HuH-7 (cell line): ENCODE measurements at places on chromosomes 12 and 14.
A peak's percentile ranks its signal among the peaks of the same experiment; 100 is the strongest.

GRCh38 chr12:67514502-67514901, 134.0 kb upstream of the DYRK2 start:
- DNase-seq: no peak

- no peak for DNase-seq
Measured at GRCh38 chr14:56742391-56742878, 67.8 kb downstream of the OTX2 start.

DNA sequence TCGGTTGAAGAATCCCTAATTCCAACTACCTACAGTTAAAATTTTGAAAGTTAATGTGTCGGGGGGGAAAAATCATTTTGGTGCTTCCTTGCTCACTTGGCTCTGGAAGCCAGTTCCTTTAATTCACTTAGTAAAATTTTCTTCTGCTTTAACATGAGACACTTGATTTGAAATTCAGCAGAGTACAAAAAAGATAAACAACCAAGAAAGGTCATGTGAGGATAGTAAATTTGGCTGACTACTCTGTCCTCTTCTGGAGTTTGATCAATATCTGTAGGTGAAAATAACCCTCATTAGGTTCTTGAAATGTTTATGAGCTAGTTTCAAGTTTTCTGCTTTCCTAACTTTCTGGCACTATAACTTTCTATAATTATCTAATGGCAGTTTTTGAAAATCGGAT, 43.4 kb downstream of the KCNJ8 start:
- DNase-seq: no peak

GRCh38 chr12:92332552-92332951, 186.9 kb upstream of the BTG1 start:
- DNase-seq: no peak

GRCh38 chr14:99043756-99044155, 228.2 kb downstream of the BCL11B start:
- DNase-seq: no peak

GRCh38 chr12:104864668-104865067, 93.4 kb downstream of the SLC41A2 start:
- no peak for DNase-seq

DNA sequence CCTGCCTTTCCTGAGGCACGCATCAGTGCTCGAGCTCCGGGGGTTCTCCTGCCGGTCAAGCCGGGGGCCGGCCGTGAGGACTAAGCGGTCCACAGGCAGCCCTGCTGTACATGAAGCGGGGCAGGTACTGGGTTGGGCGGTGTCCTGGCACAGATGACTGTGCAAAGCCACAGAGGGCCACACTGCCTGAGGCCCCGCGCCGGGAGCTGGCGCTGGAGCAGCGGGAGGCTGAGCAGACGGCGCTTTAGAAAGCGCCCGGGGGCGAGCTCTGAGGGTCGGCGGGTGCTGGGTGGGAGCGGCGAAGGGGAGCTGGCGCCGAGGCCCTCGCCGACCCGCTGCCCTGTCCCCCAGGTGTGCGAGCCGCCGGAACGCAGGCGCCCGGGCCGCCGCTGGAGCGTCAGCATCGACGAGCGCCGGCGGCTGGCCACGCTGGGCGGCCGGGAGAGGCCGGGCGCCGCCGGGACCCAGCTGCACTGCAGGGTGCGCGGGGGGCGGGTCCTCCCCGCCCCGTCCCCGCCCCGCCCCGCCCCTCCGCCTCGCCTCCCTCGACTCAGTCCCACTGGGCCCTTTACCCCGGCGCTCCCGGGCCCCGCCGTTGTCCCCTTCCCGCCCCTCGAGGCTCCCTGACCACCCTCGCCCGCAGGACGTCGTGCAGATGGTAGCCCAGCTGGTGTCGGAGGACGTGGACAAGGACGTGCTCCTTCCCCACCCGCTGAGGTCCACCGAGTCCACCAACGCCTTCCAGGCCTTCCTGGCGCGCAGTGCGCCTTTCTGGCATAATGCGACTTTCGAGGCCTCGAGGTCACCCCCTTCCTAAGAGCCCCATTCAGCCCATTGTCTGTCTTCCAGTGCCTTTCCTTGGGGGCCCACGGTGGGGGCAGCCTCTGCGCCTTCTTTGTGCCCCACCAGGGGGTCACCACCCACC, 8.3 kb upstream of the MTA1 start:
- DNase-seq: peak; percentile 86

DNA sequence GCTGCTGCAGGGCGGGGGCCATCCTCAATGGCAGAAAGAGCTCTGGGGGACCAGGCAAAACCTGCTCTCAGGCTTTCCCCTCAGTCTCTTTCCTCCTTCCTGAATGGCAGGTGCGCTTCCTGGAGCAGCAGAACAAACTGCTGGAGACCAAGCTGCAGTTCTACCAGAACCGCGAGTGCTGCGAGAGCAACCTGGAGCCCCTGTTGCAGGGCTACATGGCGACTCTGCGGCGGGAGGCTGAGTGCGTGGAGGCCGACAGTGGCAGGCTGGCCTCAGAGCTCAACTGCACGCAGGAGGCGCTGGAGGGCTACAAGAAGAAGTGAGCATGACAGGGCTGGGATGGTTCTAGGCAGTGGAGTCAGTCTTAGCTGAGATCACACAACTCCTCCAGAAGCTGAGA, 22.9 kb upstream of the KRT83 start:
- no peak for DNase-seq

- DNase-seq: no peak
Measured at GRCh38 chr12:104478396-104479122, 21.8 kb downstream of the CHST11 start.

GRCh38 chr12:4133636-4134447, 139.7 kb upstream of the CCND2 start:
- no peak for DNase-seq

GRCh38 chr12:108424026-108424425, 84.9 kb upstream of the CMKLR1 start:
- no peak for DNase-seq
